Kasumi-1 (cell line): ENCODE measurements at places on chromosomes 11 and 22.

DNA sequence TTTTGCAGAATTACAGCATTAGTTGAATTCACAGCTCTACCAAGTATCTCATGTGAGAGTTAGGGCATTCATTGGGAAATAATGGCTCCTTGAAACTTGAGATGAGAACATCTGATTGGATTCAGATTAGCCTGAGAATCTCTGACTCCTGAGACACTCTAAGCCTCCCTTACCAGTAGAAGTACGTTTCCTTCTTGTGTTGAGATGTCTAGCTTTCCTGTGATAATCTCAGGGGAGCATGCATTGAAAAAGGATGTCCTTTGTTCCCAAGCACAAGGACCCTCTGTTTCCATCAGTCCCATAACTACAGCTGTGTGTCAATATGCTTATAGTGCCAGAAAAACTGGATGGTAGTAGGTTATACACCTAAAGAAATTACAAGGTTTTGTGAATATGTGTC lies 35.2 kb upstream of the RDX start:
- no peak for DNase-seq

- no peak for DNase-seq
Observed at GRCh38 chr22:44537467-44537866, 39.4 kb upstream of the RTL6 start.

DNA sequence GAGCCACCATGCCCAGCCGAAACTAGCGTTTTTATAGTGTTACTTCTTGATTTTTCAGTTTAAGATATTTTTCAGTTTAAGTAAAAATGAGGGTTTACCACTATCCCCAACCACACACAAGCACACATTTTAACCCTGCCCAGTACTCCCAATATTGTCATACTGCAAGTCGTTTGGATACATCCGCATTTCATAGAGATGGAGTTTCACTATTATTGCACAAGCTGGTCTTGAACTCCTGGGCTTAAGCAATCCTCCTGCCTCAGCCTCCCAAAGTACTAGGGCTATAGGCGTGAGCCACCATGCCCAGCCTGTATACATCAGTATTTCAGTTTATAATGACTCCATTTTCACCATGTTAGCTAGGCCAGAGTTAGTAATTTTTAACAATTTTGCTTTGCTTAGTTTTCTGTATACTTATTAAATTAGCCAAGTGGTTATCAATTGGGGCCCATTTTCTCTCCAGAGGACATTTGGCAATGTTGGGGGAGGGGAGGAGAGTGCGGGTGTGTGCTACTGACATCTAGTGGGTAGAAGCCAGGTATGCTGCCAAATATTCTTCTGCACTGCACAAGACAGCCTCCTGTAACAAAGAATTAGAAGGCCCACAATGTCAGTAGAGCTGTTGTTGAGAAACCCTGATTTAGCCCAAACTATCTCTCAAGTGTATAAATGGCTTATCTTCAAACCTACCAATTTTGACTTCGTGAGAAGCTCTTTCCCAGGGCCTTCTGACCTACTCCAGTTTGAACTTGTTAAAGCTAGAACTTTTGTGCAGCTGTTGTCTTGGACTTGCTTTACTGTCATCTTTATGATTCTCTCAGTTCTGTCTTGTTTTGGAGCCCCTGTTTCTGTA lies 7.3 kb downstream of the USP47 start:
- DNase-seq = peak; percentile 85

DNA sequence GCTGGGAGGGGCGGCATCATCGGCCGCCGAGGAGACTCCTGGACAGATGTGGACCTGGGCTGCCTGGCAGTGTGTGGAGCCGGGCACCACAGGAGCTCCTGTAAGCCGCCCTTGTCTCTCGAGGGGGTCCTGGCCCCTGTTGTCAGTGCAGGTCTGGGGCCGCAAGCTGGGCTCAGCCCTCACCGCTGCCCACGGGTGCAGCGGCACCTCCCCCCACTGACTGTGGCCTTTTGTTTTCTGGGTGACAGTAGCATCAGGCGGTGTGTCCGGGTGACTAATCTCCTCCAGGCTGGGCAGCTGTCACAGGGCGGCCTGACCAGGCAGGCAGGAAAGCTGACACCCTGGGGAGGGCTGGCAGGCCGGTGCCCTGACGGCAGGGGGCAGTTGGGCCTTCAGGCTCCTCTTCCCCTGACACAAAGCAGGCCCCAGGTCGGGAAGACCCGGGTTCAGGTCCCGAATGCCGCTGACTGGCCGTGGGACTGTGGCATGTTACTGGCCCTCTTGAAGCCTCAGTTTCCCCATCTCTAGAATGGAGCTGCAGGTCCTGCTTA lies 16.3 kb downstream of the DGKZ start:
- DNase-seq = no peak

DNA sequence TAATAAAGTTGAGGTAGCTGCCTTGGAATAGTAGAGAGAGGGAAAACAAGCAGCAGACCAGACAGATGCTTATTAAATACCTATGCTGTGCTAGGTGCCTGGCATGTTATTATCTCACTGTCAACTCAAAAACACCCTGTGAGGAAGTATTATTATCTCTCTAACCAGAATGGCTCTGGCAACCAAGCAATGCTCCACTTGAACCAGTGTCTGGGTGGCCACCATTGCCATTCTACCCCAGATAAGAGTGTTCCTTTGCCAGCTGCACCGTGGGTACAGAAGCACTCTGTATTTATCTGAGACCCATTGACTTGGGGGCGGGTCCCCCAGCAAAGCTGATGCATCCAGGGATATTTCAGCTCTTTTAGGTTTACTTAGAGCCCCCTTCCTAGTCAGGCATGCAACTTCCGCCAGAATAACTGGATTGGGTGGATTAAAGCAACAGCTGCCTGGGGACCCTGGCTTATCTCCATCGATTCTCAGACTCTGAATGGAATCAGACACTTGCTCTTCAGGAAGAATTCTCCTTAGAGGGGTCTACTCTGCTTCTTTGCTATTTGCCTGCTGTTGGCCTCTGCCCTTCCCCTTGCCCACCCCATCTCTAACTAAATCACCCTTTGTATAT lies 49.1 kb downstream of the RCN1 start:
- DNase-seq = no peak

- DNase-seq = no peak
Observed at GRCh38 chr11:33134276-33134675, 27.0 kb downstream of the CSTF3 start.

GRCh38 chr22:19986011-19986409 lies 30.6 kb downstream of the ARVCF start:
- no peak for DNase-seq

- no peak for DNase-seq
Observed at GRCh38 chr11:117495357-117495756, 167.7 kb downstream of the CEP164 start.

DNA sequence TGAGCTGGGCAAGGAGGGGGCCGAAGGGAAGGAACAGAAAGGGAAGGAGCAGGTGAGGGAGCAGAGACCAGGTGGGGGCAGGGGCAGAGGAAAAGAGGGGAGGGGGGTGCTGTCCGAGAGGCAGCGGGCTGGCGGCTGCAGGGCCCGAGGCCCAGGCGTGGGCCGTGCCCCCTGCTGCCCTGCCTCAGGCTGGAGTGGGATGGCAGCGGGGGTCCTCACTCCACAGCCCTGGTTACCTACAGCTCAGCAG lies 2.3 kb downstream of the IGF2 start:
- no peak for DNase-seq

- DNase-seq = peak; percentile 65
Observed at GRCh38 chr22:27804470-27805297, 3.1 kb upstream of the MN1 start.

DNA sequence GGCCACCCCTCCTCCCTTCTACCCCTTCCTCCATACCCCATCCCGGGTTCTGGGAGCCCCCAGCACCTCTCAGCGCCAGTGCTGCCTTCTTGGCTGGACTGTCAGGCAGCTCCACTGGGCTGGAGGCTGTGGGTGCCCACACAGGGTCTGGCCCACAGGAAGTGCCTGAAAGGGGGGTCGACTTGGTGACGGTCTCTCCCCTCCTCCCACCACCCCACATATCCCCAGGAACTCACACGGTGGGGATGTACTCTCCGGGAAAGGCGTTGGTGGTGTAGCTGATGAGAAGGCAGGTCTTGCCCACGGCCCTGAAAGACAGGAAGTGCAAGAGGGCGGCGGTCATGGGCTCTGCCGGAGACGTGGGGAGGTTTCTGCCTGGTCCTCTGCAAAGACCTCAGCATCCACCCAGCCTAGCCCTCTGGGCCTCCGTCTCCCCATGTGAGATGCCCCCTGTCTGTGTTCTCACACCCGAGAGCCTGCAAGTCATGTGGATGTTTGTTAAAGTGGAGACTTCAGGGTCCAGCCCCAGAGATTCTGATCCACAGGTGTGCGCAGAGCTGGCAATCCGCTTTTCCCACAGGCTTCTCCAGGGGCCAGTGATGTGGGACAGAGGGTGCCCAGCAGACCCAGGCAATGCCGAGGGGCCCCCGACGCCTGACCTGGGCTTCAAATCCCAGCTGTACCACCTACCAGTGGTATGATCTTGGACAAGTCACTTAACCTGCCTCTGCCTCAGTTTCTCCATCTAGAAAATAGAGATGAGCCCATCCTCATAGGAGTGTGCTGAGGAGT lies 2.5 kb downstream of the RAC2 start:
- peak; percentile 7 for DNase-seq

DNA sequence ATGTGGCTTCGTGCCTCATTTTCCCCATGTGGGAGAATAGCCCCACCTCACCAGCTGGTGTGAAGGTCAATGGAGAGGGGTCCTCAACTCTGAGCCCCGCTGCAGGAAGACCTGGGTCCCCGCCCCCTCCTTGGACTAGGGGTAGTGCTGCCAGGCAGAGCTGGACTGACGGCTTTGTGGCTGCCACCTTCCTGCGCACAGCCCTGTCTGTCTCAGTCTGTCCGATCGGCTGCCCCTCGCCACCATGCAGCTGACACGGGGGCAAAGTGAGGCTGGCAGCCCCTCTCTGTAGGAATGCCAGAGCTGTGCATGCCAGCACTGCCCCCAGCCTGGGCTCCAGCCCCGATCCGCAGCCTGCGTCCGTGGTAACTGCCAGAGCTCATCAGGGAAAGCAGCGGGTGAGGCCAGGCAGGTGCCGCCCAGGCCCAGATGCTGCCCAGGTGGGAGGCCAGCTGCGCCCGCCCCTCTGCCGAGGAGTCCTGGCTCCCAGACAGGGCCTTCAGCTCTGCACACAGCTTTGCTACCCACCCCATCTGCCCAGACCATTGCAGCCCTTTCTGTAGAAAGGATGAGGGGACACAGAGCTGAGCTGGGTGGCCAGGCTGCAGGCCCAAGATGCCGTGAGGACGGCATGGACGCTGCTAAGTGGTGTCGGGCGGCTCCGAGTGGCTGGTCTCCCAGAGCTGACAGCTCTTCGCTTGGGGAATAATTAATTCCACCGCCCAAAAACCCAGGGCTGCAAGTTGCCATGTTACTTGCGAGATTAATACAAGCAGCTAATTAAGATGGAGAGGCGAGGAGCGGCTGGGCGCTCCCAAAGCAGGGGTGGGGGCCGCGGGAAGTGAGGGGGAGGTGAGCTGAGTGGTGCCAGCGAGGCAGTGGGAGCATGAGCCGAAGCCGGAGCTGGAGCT lies 19.5 kb upstream of the FLRT1 start:
- DNase-seq = no peak

DNA sequence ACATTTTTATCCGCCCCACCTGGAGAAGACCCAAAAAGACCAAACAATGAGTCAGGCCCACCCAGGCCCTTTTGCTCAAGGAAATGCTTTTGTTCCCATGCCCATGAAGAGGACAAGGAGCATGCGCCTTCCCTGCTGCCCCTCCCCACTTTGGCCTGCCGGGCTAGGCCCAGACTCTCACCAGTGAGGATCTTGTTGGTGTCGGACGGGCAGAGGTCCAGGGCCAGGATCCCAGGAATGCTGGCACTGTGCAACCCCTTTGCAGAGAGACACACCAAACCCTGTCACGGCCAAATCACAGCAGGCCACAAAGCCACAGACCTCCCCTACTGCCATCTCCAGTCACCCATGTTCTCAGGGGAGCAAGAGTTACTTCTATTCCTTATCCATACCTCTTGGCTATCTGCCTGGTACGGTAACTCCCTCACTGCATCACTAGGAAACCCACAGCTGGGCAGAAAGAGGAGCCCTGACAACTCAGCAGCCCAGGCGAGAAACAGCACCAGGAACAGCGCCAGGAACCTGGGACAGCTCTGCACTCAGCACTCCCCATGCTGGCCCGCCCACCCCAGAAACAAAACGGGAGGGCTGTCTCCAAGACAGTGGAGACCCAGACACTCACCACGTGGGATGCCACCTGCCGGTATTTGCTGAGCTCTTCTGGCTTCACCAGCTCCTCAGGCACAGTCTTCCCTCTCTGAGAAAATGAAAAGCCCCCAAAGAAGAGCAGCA lies 5.5 kb downstream of the PRPF19 start:
- no peak for DNase-seq

DNA sequence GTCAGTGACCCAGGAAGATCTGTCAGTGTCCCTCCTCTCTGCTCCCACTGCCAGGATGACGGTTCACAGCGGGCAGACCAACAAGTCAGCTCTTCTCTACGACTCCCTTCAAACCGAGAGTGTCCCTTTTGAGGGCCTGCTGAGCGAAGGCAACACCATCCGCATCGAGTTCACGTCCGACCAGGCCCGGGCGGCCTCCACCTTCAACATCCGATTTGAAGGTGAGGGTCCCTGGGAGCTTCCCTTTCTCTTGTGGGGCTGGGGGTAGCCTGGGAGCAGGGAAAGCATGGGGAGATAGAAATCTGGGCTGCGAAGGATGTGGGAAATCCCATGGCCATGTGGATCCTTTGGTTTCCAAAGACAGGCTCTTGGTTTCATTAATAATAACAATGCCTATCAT lies 118.4 kb upstream of the ASPHD2 start:
- no peak for DNase-seq

DNA sequence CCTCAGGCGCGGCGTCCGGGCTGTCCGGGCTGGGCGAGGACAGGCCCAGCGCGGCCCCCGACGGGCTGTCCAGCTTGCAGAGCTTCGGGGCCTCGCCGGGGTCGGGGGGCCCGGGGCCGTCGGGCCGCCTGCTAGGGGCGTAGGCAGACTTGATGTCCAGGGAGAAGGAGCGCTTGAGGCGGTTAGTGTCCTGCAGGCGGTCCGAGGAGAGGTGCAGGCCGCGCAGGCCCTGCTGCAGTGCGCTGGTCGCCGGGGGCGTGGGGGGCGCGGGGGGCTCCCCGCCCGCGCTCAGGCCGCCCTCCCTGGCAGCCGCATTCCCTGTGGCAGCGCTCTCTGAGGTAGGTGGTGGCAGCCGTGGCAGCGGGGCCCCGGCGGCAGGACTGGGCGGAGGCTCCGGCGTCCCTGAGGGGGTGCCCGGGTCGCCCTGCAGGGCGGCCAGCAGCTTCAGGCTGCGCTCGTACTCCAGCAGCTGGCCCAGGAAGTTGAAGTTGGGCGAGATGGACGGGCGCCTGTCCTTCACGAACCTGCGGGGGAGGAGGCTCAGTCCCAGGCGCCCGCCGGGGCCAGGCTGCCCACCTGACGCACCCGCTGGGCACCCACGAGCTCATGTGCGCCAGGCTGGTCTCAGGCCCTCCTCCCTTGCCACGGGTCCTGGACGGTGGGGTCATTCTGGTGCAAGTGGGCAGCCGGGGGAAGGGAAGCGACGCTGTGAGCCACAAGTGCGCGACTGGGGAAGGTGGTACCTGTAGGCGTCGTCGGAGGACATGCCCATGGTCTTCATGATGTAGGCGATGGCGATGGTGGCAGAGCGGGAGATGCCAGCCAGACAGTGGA lies 14.8 kb downstream of the DUSP8 start:
- DNase-seq = no peak

DNA sequence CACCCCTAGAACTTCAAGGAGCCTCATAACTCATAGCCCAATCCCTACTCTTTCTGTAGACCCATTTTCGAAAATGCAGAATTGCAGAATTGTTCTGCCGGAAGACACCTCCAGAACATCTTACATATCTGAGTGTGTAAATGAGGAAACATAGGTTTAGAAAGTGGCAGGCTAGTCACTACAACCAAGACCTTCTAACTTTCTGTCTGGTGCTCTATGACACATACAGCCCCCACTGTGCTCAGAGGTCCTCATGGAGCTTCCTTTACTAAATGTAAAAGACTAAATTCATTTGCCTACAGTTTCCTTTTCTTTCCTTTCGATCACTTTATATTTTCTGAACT lies 132.1 kb upstream of the DDI1 start:
- DNase-seq = no peak
